ENCODE measurements at places on chromosomes 3 and 15.

DNA sequence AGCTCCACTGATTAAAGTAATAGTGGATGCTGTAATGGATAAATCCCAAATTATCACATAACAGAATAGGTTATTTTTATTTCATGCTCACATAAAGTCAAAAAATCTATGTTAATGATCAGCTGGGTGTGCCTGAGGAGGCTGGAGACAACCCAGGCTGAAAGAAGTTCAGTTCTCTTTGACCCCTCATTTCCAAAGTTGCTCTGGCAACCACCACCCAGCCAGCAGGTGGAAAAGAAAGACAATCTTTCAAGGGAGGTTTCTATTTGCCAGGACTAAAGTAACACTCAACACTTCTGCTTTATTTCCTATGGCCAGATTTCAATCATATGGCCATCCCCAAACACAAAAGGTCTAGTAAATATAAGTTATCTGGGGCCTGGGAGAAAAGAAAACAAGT, 48.8 kb upstream of the ANKRD28 start:
- no peak for DNase-seq

- no peak for DNase-seq
Measured at GRCh38 chr3:58116161-58116955, 94.4 kb downstream of the DNASE1L3 start.

- no peak for DNase-seq
Measured at GRCh38 chr15:92687195-92687602, 31.6 kb upstream of the FAM174B start.

- no peak for DNase-seq
Measured at GRCh38 chr3:111610612-111611054, 15.5 kb upstream of the ZBED2 start.

GRCh38 chr3:5787861-5788488, 600.5 kb downstream of the EDEM1 start:
- no peak for DNase-seq

DNA sequence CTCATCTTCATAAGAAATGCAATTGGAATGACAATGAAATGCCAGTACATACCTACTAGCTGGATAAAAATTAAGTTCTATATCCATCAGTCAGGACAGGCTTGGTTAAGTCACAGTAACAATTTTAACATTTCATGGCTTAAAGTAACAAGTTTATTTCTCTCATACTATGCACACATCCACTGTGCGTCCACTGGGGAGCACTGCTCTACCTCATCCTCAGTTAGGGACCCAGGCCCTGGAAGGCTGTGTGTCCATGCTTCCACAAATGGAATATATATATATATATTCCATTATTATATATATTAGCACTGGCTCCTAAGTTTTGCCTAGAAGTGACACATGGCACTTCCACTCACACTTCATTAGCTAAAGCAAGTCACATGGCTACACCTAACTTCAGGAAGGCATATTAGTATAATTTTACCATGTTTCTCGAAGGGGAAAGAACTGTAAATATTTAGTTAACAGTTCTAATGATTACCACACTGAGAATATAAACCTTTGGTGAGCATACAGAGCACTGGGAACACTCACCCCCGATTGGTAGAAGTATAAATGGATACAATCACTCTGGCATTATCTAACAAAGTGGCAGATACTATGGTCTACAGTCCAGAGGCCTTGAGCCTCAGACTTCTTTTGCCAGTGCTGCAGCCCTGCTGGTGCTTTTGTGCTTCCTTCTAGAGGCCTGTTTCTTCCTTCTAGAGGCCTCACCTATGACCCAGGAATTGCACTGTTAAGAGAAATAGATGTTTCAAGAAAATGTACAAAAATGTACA, 28.6 kb downstream of the AP3S2 start:
- no peak for DNase-seq

DNA sequence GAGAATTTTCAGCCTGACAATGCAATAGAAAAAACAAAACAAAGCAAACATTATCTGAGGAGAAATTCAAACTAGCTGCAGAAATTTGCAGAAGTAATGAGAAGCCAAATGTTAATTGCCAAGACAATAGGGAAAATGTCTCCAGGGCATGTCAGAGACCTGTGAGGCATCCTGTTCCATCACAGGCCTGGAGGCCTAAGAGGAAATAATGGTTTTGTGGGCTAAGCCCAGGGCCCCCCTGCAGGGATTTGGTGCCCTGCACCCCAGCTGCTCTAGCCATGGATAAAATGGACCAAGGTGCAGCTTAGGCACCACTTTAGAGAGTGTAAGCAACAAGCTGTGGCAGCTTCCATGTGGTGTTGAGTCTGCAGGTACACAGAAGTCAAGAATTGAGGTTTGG, 401.2 kb upstream of the NECTIN3 start:
- DNase-seq = no peak

DNA sequence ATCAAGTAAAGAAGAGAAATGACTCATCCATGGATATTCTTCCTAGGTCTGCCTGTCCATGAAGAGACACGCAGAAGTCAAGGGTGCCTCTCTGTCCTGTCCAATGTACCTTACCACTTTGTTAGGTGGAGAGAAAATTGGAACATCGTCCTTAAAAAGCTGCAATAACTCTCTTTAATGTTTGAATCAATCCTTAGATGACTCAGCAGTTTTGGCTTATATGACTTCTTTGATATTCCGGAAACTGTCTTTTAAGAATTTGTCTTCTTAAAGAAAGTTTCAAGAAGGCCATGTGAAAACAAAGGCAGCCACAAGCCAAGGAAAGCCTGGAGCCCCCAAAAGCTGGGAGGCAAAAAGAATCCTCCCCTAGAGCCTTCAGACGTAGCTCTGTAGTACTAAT, 49.2 kb downstream of the MRPL3 start:
- DNase-seq = no peak

DNA sequence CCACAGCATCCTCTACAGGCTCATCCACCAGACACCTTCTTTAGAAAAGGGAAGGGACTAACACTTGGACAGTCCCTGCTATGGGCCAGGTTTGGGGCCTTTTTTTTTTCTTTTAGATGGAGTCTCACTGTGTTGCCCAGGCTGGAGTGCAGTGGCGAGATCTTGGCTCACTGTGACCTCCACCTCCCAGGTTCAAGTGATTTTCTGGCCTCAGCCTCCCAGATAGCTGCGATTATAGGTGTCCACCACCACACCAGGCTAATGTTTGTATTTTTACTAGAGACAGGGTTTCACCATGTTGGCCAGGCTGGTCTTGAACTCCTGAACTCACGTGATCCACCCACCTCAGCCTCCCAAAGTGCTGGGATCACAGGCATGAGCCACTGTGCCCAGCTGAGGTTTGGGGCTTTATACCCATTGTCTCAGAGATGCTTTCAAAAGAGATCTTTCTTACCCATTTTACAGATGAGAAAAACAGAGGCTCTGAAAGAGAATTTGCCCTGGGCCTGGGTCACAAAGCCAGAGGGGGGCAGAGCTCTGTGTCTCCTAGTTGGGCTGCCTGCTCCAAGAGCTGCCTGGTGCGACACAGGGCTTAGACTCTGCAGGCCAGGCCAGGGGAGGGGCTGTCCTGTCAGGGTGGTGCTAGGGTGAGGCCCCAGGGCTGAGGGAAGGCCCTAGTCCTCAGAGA, 11.6 kb downstream of the LINGO1 start:
- no peak for DNase-seq

GRCh38 chr15:85041230-85041629, 59.6 kb downstream of the PDE8A start:
- no peak for DNase-seq

- DNase-seq = no peak
Measured at GRCh38 chr15:45393851-45394250, 15.5 kb upstream of the GATM start.
